ENCODE measurements at places on chromosomes 1 and 21.

DNA sequence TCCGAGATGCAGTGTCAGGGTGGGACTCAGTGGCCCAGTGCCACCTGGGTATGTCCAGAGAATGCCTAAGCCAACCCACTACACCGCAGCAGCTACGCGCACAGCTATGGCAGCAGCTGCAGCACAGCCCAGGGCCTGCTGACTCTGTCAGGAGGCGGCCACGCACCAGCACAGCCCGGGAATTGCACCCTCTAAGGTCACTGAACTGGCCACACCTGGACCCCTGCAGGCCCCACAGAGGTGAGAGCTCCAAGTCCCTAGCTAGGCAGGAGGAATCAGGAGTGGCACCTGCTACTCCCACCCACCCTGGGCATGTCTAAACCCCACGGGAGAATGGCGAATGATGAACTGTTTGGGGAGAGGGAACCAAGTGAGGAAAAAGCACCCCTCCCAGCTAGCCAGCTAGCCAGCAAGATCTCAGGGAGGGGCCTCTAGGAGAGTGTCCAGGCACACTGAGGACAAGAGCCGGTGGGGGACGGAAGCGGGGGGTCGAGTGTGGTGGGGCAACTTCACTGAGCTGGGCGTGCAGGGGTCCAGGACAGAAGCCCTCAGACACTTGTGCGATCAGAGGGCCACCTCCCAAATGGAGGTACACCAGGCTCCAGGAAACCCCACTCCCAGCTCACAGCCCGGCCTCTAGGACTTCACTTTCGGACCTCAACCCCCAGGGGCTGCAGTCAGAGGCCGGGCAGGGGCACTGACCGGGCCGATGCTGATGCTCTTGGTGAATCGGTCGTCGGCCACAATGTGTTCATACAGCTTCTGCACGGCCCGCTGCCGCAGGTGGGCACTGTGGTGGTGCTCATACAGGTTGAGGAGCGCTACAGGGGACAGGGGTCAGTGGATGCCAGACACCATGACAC, 13.9 kb downstream of the LSS start:
- no peak for DNase-seq

DNA sequence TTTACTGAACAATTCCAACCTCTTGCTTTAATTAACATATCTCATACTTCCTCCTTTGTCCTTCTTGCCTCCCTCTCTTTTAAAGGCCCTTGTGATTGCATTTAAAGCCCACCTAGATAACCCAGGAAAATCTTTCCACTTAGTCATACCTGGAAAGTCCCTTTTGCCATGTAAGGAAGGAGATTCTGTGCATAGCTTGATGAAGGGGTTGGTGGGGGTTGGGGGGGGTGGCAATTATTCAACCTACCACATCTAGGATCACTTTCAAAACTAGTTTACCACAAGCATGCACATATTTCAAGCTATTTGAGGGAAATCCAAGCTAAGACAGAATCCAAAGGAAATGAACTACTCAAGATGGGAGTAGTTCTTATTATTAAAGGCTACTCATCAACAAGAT, 249.1 kb upstream of the PTBP2 start:
- no peak for DNase-seq

GRCh38 chr21:35511696-35512162, 462.6 kb upstream of the RUNX1 start:
- no peak for DNase-seq

DNA sequence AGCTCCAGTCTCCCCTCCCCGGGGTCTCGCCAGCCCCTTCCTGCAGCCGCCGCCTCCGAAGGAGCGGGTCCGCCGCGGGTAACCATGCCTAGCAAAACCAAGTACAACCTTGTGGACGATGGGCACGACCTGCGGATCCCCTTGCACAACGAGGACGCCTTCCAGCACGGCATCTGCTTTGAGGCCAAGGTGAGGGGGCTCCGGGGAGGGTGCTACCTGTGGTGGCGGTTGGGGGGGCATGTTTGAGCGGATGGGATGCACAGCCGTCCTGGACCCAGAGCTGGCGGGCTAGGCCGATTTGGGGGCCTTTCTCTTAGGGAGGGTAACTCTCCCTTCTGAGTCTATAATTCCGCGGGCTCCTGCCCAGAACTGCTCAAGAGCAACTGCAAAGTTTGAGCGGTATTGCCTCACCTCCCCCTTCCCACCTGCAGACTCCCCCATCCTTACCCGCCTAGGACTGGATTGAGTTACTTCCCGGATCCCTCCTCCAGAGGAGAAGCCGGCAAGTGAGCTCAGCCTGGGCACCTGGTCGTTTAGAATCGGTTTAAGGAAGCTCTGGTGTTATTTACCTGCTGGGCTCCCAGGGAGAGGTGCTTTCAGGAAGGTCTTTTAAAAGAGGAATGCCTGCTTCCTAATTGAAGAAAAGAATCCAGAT, 730 bp downstream of the NOS1AP start:
- peak; percentile 52 for DNase-seq

DNA sequence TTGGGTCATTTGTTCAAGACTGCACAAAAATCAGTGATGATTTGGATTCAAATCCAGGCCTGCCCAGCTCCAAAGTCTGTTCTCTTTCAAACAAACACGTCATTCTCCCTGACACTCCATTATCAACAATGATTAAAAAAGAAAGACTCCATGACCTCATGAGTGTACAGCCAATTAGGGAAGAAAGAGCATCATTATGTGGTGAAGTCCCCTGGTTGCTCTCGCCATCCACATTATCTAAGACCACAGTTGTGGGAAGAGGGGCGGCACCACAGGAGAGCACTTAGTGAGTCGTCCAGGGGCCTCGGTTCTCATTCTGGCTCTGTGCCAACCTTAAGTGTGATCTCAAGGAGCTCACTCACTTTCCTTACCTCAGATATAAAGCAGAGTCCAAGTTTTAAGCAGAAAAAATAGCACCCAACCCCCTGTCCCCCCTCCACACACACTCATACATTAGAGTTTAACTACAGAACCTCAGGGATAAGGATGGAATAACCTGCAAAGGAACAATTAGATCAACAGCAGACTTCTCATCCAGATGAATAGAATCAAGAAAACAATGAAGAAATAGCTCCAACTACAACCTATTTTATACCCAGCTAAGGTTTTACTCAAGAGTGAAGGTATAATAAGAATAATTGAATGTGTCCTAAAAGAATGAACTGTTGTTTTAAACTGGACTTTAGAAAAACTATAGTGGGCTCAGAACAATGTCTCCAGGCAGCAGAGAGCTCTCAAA, 47.8 kb downstream of the COL6A1 start:
- no peak for DNase-seq
